ENCODE measurements at places on chromosomes 6 and 20.

DNA sequence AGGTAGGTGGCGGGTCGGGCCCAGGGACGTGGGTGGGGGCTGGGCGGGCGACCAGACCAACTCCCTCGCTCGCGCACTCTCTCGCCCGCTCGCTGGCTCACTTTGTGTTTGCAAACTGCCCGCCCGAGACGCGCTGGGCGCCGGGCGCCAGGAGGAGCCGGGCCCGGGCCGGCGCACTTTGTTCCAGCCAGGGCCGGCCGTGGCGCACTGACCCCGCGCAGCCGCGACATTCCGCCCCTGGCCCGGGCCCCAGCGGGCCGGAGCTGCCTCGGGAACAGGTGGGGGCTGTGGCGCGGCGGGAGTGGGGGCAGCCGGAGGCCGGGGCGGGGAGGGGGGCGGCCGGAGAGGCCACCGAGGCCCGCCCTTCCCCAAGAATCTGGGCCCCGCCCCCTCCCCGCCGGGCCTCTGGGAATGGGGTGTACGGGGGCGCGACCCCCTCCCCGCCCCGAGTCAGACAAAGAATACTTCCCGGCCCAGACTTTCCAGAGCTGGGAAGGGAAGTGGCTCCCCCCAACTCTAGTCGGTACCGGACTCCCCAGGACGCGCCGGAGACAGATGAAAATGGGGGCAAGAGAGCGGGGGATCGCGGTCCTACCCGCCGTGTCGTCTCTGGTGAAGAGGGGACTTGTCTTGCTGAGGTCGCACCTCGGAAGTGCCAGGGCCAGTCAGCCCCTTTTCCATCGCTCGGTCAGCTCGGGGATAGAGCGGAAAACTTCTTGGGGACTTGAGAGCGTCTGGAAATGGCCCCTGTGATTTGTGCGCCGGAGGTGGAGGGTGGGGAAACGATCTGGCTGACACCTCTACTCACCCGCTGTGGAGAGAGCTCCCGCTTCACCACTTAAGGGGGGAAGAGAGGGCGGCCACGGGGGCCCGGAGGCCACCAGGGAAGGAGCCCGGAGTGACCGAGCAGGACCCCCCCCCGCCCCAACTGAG, 951 bp downstream of the FOXP4 start:
- DNase-seq = no peak

GRCh38 chr6:6393069-6393529, 72.6 kb upstream of the F13A1 start:
- no peak for DNase-seq

DNA sequence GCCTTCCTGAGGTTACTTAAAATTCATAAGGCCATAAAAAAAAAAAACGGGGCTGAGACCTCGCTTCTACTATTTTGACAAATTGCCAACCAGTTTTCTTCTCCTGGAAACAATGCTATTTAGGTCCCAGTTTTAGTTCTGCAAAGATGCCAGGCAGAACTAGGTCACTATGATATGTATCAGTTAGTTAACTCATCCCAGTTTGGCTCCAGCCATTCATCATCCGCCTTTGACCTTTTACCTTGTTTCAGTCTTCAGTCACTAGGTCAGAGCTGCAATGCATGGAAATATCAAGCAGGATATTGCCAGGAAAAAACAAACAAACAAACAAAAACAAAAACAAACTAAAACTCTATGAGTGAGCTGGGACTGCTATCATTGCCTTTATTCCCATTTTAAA, 29.8 kb upstream of the ENPP4 start:
- no peak for DNase-seq

- no peak for DNase-seq
Measured at GRCh38 chr6:32517654-32518445, 12.2 kb downstream of the HLA-DRB5 start.

GRCh38 chr20:33162753-33163152, 5.2 kb upstream of the BPIFA2 start:
- no peak for DNase-seq

DNA sequence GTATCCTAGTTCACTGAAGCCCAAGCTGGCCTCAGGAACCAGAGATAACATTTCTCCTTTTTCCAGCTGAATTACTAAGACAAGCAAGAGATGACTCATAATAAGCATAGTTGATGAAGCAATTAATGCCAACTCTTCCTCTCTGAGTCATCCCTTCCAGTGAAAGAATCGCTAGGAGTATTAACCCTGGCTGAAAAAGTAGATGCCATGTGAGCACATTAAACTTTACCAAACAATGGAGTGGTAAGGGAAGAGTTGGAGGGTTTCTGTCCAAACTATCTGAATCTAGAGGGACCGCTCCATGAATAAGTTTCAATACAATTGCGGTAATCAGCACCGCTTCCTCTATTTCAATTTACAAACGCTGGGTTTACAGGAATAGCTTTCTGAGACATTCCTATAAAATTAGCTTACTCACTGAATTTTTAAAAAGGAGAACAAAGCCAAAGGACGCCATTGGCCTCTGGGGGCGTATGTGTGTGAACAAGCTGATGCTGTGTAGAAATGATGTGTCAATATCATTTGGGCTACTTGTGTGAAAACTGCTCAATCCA, 48.3 kb downstream of the ATXN1 start:
- DNase-seq = peak; percentile 79

- no peak for DNase-seq
Measured at GRCh38 chr6:13479971-13480434, 7.4 kb downstream of the GFOD1 start.

- no peak for DNase-seq
Measured at GRCh38 chr6:119184008-119184648, 105.7 kb upstream of the FAM184A start.

DNA sequence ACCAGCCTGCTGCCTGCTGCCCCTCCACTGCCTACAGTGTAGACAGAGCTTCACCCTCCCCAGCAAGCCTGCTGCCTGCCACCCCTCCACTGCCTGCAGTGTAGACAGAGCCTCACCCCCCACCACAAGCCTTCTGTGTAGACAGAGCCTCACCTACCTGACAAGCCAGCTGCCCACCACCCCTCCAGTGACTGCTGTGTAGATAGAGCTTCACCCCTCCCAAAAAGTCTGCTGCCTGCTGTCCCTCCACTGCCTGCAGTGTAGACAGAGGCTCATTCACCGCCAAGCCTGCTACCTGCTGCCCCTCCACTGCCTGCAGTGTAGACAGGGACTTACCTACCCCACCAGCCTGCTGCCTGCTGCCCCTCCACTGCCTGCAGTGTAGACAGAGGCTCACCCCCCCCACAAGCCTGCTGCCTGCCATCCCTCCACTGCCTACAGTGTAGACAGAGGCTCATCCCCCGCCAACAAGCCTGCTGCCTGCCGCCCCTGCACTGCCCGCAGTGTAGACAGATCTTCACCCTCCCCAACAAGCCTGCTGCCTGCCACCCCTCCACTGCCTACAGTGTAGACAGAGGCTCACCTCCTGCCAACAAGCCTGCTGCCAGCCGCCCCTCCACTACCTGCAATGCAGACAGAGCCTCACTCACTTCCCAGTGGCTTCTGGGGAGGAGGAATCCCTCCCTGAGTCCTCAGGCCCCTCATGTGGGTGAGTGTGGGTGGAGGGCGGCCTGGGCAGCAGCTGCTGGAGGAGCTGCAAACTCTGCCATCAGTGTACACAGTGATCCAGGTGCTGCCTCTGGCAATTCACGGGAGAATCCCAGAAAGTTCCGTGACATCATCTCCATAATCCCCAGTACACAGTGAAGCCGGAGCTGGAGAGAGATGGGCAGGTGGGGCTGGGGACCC, 140.9 kb downstream of the DLL1 start:
- DNase-seq = no peak

GRCh38 chr6:157410045-157410444, 29.1 kb downstream of the ZDHHC14 start:
- DNase-seq = no peak

- no peak for DNase-seq
Measured at GRCh38 chr6:148358196-148358785, 15.7 kb downstream of the SASH1 start.

DNA sequence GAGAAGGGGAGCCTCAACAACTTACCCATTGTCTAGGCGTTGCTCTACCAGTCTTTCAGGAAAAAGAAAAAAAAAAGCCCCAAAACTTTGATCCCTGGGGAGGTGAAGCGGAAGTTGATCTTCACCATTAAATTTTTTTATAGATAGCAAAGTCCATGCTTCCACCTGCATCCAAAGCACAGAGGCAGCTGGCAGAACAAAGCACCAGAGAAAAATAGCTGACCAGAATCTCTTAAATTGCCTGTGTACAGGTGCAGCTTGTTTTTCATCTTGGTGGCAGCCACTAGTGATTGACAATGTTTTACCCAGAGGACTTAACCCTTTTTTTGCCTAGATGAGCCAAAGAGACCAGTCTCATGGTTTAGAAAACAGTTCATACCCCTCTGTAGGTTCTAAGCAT, 86.0 kb downstream of the MYB start:
- no peak for DNase-seq

DNA sequence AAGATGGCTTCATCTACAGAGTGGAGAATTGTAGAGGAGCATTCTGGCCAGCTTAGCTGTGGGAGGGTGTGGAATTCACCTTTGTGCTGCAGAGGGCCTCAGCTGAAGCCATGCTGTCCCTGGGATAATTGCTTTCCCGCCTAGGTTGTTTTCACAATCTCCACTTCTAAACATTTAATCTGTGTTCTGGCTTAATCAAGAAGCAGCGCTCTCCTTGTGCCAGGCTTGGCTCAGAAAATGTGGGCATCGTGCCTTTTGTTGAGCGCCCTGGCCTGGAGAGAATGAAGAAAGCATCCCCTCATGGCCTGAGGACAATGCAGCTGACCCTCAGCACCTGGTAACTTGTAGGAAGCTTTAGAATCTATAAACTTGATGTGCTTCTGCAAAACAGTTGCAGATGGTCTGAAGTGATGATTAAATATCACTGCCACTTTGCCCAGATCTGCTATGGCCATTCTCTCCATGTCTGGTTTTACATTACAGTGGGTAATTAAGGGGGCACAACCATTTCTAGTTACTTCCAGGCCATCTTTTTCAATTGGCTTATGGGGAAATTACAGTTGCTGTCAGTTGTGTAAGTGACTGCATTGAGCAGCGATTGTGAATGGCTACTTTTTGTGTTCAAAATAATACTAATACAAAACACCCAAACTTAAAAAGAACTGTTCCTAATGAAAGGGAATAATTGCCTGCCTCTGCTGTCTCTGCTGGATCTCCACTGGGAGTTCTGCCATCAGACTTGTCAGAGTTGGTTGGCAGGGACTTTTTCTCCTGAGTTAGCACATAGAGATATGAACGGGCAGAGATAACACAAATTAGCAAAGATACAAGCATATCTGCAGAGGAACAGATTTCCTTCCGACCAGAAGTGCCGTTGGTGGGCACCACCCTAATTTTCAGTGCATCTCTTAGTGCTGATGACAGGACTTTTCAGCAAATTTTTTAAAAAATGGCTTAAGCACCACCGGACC, 18.4 kb downstream of the CTNNBL1 start:
- no peak for DNase-seq

GRCh38 chr6:167426084-167426483, 101.2 kb downstream of the TTLL2 start:
- no peak for DNase-seq

- no peak for DNase-seq
Measured at GRCh38 chr6:127383988-127384387, 40.6 kb upstream of the ECHDC1 start.

DNA sequence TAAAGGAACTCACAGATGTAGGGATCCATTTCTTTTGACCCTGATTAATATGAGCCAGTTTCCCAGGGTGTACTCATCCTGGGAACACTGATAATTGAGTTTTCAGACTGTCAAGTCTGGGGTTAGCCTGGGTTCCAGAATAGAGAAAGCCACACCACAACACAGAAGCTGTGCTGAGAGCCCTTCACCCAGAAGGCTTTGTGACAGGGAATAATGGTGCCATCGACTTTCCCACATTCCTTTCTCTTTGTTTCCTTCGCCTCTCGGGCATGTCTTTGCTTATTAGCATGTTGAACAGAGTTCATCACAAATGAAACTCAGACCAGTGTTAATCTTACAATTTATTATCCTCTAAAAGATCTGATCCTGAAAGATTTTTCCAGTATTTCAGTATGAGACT, 95.0 kb downstream of the TCP11 start:
- DNase-seq = no peak

DNA sequence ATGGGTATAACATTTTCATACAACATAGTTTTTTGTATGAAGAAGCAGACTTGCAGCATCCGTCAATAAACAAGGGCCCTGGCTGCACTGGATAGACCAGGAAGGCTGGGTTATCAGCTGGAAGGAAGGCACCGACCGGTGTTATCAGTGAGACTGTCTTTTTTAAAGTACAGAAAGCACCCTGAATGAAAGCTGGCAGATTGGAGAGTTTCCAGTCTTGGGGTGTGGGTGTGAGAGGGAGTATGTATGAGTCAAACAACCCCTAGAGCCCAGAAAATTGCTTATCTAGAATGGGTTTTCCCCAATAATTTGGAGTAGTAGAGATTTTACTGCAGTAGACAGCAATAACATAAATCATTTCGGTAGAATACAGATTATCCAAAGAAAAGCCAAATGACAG, 42.4 kb downstream of the TXLNB start:
- no peak for DNase-seq

DNA sequence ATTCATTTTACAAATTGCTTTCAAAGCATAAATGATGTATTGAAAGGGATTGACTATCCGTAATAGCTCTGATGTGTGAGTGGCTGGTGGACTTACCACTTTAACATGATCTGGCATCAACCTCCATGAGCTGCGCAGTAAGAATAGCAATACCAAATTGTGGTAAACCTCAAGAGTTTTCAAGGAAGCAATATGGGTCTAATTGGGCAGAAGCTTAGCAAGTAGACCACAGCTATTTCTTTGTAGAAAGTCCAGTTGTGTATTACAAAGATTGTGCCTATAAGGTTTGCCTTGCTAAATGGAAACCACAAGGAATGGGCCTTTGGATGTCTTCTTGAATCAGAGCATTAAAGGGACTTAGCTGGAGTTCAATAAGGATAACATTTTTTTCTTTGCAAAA, 736.6 kb downstream of the KIF16B start:
- DNase-seq = no peak

DNA sequence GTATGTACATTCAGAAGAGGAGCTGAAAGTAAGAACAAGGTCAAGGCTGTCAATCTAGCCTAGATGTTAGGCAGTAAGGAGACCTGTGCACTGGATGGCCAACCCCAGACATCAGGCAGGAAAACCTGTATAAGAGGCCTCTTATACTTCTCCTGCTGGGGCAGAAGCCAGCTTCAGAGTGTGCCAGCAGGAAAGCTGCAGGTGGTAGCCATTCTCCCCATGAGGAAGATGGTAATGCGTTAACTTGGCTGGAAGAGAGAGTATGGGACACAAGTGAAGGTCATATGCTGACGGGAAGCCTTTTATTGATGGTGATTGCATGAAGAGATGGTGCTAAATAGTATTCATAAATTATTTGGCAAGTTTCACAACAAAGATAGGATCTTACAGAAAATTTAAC, 20.6 kb downstream of the NHLRC1 start:
- no peak for DNase-seq

GRCh38 chr6:136225496-136225895, 24.6 kb downstream of the MTFR2 start:
- DNase-seq = no peak

GRCh38 chr20:43525021-43525420, 17.5 kb downstream of the L3MBTL1 start:
- no peak for DNase-seq

DNA sequence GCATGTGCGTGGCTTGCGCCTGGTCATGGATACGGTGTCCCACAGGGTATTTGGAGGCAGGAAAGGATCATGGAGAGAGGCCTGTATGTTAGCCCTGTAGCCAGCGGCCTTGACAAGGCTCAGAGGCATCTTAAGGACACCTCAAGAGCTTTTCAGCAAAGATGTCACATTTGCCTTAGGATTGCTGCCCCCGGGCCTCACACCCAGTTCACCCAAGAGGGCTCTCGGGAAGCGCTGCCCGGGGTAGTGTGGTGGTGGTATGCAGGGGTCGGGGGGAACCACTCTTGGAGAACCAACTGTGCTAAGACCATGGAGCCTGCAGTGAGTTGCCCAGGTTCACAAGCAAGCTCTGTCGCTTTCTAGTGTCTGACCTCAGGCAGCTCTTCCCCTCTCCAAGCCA, 36.9 kb upstream of the VSTM2L start:
- no peak for DNase-seq
